ENCODE measurements at places on chromosomes 7 and 10. TPM values are rescaled to one million over a fixed set of nuclear protein-coding genes. Genes with fewer than 3 reads are reported as not detected.

ARHGAP12 gene
- total RNA-seq, result 3.9 TPM

MYH16 gene
- total RNA-seq, result not detected

TRAPPC14 gene
- total RNA-seq, result 45.6 TPM

- no peak for DNase-seq
Measured at GRCh38 chr7:40676221-40676620, 541.4 kb downstream of the SUGCT start.

DUSP5 gene
- total RNA-seq, result 33.5 TPM

SPDYE9 gene
- total RNA-seq, result not detected

DNA sequence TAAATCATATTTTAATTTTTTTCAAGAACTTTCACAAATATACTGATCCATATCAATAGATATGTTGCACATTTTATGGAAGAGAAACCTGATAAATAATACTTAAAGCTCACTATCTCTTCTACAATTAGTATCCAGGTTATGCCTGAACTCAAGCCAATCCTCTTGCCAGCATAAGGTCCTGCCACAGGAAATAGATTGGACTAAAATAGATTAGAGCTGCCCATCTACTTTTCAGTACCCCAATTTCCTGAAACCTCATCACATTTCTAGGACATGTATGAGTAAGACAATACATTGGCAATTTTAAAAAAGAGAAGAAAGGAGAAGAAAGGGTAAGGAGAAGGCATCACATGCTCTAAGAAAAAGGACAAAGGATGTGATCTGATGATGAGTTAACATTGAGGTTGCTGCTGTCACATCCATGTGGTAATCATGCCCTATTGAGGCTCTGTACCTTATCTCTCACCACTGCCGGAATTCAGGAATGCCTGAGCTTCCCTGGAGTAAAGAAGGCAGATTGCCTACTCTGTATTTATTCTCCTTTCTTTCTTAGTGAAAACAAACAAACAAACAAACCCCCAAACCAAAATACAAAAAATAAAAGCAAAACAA, 199.7 kb downstream of the ANK3 start:
- no peak for DNase-seq

DNA sequence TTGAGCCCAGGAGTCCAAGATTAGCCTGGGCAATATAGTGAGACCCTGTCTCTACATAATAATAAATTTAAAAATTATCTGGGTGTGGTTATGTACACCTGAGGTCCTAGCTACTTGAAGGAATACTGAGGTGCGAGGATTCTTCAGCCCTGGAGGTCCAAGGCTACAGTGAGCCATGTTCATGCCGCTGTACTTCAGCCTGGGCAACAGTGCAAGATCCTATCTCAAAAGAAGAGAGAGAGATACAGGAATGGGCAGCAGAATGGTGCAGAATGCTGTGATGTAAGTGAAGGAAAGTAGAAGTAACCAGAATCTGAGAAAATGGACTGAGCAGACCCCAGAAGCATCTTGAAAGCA, 62.7 kb upstream of the EXOC4 start:
- no peak for DNase-seq

GRCh38 chr7:93592588-93593266, 18.2 kb upstream of the CALCR start:
- DNase-seq, result no peak

GRCh38 chr10:99430116-99430450, 341 bp downstream of the GOT1 start:
- DNase-seq, result no peak

All from activated T-cell treated with anti-CD3 and anti-CD28 coated beads, Interleukin-2, amount 50 U/mL, for 4 hours (primary cell).